ENCODE measurements at places on chromosomes 3 and 15.

DNA sequence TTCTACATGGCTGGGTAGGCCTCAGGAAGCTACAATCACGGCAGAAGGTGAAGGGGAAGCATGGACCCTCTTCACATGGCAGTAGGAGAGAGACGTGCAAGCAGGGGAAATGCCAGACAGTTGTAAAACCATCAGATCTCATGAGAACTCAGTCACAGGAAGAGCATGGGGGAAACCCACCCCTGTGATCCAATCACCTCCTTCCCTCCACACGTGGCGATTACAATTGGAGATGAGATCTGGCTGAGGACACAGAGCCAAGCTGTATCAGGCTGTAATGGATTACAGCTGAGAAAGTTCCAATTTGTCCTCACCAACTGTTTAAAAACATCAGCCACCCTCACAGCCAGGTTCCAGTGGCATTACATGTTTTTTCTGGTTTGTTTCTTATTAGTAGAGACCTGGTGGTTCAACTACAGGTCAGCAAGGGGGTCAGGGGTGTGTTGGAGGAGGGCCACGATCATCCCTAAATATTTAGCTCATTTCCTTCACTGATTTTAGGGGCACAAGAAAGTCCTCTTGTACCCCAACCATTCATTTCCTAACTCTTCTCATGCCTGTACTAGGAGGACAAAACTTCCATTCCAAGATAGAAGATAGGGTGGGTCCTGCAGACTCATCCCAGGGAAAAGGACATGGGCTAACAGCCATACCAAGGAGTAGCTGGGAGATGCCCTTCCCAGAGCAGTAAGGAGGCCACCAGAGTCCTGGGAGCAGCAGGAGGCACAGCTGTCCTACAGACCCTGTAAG is 54.4 kb downstream of the ANXA2 start:
- DNase-seq, result no peak

- no peak for DNase-seq
These were observed 226.4 kb downstream of the SCAPER start for GRCh38 chr15:76678766-76679165.

- DNase-seq, result no peak
These were observed 288.7 kb downstream of the SOX2 start for GRCh38 chr3:182000447-182000846.

DNA sequence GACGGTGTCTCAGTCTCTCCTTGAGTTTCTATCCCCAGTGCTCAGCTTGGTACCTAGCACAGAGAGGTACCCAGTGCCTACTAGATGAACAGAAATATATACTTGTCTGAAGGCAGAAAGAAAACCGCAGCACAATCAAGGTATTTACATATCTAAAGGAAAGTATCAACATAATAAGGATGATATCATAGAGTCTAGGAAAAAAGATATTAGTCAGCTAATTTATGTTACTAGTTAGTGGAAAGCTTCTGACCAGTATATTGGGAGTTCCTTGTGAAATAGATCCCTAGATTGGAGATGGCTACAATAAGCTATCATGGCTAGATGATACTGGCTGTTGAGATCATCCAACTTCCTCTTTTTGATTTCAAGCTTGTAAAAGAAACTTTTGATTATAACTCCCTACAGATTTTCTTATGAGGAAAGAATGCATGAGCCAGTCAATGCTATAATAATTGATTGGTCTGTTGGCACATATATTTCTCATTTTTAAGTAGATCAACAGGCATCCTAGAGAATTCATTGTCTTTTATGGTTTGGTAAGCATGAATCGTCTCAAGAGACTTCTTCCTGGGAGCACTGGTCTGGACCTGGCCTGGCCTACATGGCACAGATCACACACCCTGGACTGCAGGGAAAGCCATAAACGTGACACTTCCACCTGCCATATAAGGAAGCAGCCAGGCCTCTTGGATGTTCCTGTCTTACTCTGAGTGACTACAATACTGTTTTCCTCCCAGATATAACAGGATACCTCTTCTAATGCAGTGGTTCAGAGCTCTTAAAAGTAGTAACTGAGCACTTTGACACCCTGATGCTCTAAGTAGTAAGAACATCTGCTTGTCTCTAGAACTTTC is 60.7 kb downstream of the IMPG2 start:
- no peak for DNase-seq

DNA sequence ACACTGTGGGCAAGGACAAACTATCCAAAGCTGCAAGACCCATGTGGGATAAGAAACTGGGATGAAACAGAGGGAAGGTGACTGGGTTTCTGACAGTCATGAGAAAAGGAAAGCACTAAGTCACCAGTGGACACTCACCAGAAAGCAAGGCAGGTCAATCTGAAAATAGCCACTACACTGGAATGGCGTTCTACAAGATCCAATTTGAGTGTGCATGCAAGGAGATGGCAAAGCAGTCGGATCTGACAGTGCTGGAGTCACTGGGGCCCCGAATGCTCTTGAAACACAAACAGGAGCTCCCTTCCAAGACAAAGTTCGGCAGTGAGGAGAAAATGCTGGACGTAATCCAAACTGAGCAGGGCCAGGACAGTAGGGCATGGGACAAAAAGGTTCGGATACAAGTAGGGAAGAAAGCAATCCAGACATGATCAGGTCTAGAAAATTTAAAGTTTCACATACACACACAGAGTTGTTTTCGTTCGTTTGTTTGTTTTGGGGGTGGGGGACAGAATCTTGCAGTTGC is 95.5 kb downstream of the EOMES start:
- DNase-seq, result no peak

- no peak for DNase-seq
These were observed 16.2 kb downstream of the CEP152 start for GRCh38 chr15:48794697-48795134.

GRCh38 chr15:50110285-50110684 is 8.7 kb downstream of the ATP8B4 start:
- peak; percentile 69 for DNase-seq

DNA sequence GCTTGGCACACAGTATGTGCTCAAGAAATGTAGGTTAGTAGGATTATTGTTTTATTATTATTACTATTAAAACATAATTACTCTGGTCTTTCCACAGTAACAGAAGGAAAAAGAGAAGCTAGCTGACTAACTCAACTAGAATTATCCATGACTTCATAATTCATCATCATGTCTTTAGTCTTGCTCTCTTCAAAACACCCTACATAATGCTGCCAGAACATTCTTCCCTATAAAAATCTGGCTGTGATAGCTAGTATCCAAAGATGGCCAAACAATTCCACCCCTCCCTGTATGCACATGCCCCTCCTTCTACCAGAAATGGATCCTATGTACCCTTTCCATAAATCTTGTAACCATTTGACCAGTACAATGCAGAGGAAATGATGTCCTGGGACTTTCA is 48.8 kb upstream of the SRGAP3 start:
- DNase-seq, result no peak

- DNase-seq, result no peak
These were observed 124.1 kb downstream of the GADL1 start for GRCh38 chr3:30770387-30770786.

GRCh38 chr15:72751751-72752455 is 31.7 kb downstream of the ADPGK start:
- DNase-seq, result no peak

GRCh38 chr3:128429275-128429674 is 37.4 kb downstream of the DNAJB8 start:
- DNase-seq, result no peak

DNA sequence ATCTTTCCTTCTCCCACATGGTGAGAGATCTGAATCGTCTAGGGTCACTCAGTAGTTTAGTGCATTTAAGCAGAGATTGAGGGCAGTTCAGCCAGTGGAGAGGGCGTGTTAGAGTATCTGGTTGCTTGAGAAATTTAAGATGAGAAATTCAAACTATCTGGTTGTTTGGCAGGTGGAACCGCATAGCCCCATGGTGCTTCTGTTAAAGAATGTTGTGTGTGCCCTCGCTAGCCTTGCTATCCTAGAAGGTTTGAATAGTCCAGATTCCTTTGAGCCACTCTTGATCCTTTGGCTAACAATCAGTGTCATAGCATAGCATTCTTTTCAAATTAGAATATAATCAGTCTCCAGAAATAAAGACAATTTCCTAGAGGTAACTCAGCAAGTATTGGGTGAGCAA is 32.1 kb downstream of the ABHD17C start:
- no peak for DNase-seq
